Inflammatory macrophage treated with lipopolysaccharide for 4 hours (primary cell): ENCODE measurements at places on chromosomes 11 and 22.

DNA sequence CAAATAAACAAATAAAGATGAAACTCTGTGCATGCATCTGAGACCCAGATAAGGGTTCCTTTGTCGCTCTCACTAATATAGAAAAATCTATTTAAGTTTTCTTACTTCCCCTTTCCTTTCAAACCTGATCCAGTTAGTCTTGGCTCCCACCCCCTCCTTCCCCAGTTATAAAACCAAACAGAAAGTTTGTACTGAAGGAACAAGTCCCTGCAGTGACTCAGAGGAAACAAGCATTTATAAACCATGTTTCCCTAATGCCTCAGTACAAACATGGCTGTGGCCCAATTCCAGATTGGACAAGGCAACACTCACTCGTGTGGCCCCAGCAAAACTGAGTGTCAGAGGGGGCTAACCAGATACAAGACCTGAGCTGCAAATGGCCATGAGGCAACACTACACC, 65.5 kb upstream of the ARHGAP20 start:
- DNase-seq: peak; percentile 86

- DNase-seq: no peak
These were observed 138.2 kb downstream of the COMMD9 start for GRCh38 chr11:36150986-36151385.

DNA sequence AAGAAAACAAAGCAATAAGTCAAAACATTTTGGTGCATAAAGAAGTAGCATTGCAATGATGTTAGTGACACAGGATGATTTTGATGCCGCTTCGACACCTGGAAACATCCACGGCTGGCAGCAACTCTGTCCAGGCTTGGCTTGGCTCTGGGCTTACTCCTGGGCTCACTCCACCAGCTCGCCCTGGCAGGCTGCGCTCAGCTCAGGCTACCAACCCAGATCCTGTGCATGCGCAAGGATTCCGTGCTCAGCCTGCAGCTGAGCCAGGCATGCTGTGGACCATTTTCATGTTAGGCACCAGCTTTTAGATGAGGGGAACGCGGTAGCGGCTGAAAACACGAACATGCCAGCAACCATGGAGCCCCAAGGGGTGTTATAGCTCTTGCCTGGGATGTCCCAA, 66.0 kb downstream of the SLC25A17 start:
- no peak for DNase-seq

DNA sequence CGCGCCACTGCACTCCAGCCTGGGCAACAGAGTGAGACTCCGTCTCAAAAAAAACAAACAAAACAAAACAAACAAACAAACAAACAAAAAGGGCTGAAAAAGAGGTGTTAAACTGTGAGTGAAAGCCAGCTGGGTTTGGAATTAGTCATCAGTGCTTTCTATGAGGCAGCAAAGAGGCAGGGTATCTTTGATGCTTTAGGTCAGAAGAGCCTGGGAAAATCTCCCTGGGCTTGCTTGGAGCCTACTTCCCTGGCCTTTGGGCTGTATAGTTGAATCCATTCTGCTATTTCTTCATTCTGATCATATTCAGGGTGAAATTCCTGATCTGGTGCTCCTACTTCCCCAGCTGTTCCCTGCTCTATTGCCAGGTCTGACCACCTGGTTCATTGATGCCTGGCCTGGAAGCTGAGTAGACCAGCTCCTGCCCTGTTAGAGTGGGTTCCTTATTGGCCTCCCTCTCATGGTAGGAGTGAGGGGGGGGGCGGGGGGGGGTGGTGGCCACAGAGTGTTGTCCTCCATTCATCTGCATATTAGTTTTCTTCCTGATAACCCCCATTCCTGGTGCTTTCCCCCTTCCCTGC, 65.6 kb downstream of the INSC start:
- no peak for DNase-seq

GRCh38 chr11:36214976-36215692, 74.1 kb downstream of the COMMD9 start:
- no peak for DNase-seq

DNA sequence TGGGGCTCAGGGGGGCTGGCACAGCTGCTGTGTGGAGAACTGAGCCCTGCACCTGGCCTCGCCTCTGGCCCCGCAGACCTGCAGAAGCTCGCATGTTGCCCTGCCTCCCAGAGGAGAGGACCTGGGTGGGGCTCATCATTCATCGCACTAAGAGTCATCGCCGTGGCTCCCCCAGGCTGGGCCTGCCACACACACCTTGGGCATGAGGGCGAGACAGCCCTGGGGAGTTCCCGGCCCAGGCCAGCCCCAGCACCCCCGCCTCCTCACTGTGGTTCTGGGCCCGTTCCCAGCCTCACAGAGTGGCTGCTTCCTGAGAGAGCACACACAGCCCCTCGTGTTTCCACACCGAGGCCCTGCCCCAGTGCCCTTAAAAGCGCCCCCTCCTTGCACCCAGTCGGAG, 694.6 kb downstream of the TBC1D22A start:
- no peak for DNase-seq

DNA sequence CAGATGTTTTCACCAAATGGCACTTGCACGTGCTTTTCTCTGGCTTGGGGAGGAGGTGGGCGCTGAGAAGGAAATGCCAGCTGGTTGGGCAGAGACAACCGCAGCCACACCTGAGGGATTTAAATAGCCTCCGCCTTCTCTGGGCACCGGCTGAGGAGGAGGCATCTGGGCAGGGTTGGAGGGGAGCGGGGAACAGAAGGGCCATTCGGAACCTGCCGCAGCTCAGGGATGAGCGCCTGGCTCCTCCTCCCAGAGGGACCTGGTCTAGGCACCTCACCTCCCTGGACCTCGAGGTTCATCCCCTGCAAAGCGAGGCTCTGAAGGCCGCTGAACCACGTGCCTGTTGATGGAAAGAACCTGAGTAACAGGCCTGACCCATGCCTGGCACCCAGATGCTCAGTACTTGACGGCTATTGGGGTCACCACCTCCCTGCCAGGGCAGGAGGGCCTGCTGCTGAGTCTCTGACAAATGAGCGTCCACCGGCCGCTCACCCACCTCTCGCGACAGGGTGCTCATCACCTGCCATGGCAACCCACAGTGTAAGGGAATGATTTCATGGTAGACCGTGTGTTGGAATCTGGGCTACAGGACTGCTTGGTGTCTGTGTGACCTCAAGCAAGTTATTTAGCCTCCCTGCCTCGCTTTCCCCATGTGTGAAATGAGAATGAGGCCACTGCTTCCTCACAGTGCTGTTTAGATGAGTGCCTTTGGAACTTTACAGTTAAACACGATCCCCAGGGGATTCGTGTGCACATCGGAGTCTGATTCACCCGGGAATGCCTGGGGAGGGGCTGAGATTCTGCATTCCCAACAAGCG, 2.0 kb upstream of the KDELR3 start:
- DNase-seq: no peak

GRCh38 chr11:44016546-44017442, 31.0 kb upstream of the ACCSL start:
- no peak for DNase-seq

GRCh38 chr11:68379206-68379605, 66.8 kb downstream of the LRP5 start:
- DNase-seq: no peak

GRCh38 chr11:72683782-72684200, 9.6 kb upstream of the PDE2A start:
- DNase-seq: peak; percentile 37

- no peak for DNase-seq
These were observed 57.6 kb upstream of the NECTIN1 start for GRCh38 chr11:119786431-119787073.

DNA sequence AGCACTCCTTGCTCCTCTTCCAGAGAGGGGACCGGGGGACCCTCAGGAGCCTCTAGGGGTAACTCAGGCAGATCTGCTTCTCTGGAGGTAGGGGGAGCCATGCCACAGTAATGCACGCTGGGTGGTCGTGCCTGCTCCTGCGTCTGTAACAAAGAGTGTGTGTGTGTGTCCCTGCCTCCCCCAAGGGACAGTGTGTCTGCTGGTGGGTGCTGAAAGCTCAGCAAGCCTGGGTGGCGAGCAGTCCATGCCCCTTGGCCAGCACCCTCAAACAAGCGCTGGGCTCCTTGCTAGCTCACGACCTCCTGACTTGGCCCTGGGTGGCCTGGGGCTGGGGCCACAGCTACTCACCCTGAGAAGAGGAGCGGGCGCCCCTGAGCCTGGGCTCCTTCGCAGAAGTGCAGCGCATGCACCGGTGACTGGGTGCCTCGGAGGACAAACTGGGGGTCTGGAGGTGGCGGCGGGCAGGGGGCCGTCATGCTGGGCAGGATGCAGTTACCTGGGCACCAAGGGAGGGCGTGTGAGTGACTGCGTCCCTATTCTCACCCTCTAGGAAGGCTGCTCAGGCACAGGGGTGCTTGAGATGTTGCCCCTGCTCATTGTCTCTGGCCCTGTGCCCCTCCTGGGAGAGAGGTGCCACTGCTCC, 33.7 kb downstream of the GNB1L start:
- DNase-seq: no peak

DNA sequence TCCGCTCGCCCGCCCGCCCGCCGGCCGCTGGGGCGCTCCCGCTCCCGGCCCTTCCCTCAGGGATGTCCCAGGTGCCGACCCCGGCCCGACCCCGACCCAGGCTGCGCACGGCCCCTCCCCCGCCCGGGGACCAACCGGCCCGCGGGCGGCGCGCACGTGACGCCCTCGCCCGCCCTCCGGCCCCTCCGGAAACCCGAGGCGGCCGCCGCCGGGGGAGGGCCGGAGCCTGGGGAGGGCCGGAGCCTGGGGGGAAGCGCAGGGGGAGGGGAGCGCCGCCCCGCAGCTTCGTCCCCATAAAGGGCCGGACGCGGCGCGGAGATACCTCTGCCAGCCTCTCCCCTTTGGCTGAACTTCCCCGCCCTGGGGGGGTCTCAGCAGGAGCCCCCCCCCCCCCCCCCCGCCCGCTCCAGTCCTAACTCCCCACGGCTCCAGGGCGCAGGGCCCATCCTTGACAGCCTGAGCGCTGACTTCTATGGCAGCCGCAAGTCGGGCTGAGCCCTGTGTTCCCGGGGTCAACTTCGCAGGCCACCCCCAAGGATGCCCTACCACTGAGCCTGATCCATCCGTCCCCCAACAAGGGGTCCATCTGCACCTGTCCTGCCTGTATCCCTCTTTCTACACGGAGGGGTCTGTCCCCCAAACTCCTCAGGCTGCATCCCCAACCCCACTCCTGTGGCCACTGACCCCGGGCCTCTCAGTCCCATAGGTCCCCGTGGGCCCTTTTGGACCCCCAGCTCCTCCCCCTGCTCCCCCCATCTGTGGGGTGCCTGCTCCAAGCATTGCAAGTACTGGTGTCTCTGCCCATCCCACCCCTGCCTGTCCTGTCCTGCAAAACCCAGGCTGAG, at the start of gene MAPK12:
Gene MAPK12 (minus strand): TSS at position 69 of the 845 bp plus-strand sequence. CDS start 174 bp downstream, outside the sequence.
- DNase-seq: no peak

GRCh38 chr11:110093407-110094297, 460 bp downstream of the ZC3H12C start:
- peak; percentile 66 for DNase-seq

DNA sequence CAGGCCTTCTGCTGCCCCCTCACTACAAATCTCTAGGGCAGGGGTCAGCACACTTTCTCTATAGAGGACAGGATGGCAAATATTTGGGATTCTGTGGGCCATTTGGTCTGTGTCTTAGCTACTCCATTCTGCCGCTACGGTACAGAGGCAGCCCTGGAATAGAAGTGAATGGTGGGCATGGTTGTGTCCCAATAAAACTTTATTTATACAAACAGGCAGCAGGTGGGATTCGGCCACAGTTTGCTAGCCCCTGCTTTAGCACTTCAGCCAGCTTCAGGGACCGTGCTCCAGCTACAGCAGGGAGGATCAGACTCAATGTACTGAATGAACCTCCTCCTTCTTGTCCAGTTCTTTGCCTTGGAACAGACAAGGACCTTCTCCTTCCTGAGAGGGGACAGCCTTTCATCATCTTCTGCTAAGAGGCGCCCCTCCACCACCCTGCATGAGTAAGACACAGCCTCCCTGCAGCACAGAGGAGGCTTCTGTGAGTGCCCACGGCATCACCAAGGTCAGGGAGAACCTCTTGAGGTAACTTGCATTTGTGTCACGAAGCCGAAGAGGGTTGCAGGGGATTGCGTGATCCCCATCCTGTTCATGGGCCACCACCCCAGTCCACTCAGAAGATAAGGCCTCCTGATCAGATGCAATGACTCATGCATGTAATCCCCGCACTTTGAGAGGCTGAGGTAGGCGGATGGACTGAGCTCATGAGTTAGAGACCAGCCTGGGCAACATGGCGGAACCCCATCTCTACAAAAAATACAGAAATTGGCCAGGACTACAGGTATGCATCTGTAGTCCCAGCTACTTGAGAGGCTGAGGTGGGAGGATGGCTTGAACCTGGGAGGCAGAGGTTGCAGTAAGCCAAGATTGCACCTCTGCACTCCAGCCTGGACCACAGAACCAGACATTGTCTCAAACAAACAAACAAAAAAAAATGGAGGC, 4.6 kb downstream of the C11orf24 start:
- DNase-seq: peak; percentile 14

- DNase-seq: no peak
These were observed 59.2 kb upstream of the CD5 start for GRCh38 chr11:61042961-61043540.

DNA sequence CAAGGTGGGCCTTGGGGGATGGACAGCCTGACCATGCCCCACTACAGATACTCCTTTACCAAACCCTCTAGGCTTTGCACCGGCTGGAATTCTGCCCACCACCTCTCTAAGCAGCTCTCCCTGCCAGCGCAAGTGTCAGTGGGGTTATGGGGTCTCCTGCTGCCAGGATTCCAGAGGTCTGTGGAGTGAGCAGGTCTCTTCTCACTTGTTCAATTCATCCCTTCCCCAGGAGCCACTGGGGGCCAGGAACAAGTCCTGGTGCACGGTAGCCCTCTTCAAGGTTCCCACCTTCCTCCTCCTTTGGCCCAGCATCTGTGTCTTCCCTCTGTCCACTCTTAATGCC, 30.5 kb downstream of the CCDC15 start:
- DNase-seq: no peak

DNA sequence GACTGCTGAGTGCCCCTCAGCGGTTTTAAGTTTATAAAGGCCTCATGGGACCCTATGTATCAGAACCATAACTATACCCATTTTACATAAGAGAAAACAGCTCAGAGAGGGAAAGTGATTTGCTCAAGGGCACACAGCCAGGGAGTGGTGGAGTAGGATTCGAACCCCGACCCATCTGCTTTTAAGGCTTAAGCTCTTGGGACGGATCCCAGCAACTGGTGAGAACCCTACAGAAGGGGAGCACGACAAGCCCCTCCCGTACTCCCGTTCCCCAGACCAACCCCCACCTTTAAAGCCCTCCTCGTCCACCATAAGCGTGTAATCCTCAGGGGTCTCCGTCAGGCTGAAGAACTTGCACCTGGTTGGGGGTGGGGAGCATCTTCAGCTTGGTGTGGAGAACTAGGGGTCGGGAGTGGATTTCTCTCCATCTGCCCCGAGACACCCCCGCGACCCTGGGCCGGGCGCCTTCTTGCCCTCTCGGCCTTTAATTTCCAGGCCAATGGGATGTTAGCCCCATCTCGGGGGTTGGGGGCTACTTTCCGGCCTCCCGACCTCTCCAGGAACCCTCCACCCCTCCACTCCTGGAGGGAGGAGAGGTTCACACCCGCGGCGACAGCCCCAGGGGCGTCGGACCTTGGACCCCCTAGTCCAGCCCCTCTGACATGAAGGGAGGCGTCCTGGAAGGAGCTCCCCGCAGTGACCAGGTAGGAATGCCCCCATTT, 725 bp downstream of the CASTOR1 start:
- no peak for DNase-seq

GRCh38 chr11:9017773-9018172, 14.0 kb upstream of the NRIP3 start:
- peak; percentile 97 for DNase-seq

GRCh38 chr11:129828301-129828836, 12.7 kb downstream of the TMEM45B start:
- no peak for DNase-seq
